ENCODE measurements at places on chromosomes 4 and X.
A peak's percentile ranks its signal among the peaks of the same experiment; 100 is the strongest.

DNA sequence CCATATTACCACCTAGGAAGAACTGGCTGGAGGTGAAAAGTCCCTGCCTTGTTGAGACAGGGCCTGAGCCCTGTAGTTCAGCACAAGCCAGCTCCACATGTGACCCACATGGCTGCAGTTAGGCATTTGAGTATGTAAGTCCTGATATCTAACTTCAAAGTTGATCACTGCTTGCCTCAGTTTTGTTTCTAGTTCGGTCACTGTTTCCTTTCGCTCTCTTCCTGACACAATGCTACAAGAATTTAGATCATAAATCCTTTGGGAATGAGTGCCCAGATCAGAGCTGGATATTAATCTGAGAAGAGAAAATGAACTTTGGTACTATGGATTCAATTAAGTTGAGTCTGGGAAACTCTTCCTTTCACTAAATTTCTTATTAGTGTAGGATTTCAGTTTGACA is 48.4 kb downstream of the AKAP4 start:
- DNase-seq, result no peak

DNA sequence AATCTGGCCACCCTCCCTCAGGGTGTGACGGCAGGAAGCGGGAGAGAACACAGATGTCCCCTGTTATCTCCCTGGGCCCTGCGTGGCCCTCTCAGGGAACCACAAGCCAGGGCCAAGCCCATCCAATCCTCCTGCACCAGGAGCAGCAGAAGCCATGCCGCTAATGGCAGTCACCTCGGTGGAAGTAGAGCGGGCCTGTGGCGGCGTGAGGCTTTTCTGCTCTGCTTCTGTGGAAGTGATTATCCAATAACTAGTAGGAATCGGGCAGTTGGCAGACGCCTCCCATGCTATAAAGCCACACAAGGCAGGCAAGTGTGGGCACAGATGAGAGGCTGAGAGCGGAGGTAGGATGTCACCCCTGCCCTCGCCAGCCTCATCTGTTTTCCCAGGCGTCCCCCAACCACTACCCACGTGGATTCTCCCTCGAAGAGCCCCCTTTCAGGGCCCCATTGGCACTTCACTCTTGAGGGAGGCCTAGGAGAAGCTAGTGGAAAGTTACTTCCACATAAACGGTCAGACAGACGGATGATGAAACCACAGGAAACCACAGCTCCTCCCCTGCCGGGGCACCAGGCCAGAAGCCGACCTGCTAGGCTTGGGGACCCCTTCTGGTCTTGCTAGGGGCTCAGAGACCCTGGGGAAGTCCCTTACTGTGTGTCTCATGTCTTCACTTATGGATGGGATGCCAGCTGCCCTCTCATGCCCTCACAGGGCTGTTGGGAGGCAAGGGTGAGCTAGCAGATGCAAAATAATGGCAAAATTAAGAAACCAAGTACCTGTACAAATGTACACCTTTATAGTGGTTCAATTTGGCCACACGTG is 18.8 kb upstream of the TMSB4X start:
- no peak for DNase-seq

GRCh38 chr4:94447754-94448411 is 3.9 kb upstream of the PDLIM5 start:
- no peak for DNase-seq

GRCh38 chr4:142297313-142297712 is 548.8 kb downstream of the INPP4B start:
- no peak for DNase-seq

- DNase-seq, result no peak
Observed at GRCh38 chr4:40308528-40309122, 26.5 kb upstream of the CHRNA9 start.

GRCh38 chrX:150696331-150696730 is 3.1 kb downstream of the MTMR1 start:
- no peak for DNase-seq

DNA sequence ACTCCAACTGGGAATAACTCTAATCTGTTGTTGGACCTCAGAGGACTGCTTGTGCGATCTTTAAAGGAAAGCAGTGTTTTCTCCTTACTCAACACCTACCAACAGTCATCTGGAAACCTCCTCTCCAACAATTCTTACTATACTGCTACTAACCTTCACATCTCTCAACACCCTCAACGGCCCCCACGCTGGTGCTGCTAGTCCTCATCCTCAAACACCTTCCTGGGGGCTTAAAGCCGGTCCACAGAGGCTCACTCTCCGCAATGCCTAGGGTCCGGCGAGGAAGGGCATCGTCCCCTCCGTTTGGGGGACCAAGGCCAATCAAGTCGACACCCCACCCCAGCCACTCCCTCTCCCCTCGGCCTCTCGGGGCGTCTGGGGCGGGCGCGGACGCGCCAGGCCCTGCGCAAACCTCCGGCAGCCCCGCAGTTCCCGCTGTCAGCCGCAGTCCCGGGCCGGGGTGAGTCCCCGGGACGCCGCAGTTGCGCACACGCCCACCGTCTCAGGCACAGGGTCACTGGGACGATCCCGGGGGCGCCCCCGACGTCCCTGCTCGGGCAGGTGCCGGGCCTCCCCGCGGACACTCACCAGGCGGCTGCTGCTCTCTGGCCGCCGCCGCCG is 418 bp downstream of the TAB3 start:
- peak; percentile 5 for DNase-seq
